Skeletal muscle cell (primary cell): ENCODE measurements at places on chromosomes 6 and 20.

- DNase-seq = no peak
These were observed 671.5 kb downstream of the DHX35 start for GRCh38 chr20:39633689-39634088.

DNA sequence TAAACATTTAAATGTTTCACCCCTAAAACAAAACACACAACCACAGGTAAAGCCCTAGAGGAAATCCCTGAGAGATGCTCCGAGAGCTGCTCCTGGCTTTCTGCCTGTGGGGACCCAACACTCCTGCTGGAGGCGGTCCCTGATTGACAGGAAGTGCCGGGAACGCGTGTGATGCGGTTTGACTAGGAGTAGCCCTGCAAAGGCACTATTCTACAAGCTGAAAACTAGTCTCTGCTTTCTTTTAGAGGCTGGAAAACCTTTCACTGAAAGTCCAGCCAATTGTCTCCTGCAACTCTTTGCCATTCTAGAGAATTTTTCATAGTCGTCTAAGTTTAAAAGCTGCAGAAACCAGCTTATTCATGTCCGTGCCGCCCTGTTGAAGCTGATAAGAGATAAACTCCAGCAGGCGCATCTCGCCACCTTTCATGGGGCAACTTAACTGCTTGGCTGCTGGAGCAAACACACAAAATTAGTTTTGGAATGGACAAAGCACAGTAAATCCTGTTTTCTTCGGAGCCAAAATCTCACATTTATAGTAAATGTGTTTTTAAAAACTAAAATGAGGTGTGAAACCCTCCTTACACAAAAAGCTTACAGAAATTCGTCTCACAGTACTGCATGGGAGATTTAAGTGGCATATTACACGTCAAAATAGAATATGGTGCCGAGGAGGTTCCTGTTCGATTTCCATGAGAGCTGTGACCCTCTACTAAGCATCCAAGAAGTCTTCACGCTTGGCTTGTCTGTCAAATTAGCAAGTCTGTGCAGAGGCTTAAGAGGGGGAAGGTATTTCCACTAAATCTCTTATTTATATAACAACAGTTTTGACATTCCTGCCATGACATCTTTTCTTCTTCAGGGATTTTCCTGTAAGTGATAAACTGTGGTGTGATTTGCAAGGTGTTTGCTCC lies 46.9 kb downstream of the DACT2 start:
- DNase-seq = no peak

GRCh38 chr6:38213251-38213658 lies 393.7 kb downstream of the ZFAND3 start:
- DNase-seq = no peak

DNA sequence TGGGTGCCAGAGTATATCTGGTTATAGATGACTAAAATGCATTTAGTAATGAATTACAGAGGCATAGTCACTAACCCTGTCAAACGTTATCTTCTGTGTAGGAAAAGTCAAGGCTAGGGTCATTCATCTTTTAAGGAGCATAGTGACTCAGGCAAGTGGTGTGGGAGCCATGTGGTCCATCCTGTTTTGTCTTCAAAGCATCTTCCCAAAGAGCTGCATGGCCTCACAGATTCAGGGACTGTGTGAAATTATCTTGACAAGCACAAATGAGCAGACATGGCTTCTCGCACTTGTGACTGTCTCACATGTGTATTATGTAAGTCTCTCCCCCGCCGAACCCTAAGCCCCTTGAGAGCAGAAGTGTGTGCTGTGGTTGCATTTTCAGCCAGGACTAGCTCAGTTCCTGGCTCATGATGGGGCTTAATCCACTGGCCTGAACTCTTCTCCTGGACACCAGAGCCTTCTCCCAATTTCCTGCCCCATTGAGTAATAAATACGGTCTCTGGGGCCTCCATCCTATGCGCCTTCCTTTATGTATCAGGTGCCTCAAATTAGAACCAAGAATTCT lies 769.1 kb downstream of the QKI start:
- no peak for DNase-seq

- no peak for DNase-seq
These were observed 106.3 kb upstream of the NXT1 start for GRCh38 chr20:23244156-23244915.

GRCh38 chr6:131281471-131282270 lies 146.4 kb downstream of the AKAP7 start:
- DNase-seq = peak; percentile 19

DNA sequence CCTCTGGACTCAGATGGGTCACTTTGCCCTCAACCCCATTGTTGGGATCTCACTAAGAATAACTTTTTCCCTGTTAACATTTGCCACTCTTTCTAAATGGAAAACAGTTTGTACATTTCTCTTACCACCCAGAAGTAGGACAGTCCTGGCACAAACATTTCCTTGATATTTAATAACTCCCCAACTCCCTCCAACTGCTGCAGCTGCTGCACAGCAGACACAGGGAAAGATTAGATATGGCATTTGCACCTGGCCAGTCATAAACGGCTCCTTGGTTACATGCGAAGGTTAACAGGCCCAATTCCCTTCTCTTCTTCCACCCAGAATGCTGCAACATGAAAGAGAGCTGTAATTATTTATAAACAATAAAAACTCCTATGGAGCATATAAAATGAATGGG lies 55.9 kb upstream of the SOX4 start:
- DNase-seq = no peak

DNA sequence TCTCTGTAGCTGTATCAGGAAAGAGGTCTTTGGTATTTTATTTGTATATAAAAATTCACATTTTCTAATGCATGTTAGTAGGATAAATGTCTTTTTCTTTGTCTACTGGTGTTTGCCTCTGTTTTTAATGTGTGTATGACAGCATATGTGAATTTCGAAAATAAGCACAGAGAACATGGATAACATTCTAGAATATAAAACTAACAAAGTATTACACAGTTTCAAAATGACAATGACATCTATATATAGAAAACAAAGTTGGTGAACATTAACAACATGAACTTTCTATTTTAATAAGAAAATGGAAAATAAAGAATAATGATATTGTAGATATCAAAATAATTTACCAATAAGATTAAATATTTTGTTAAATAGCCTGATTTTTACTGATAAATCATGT lies 608.0 kb downstream of the COL12A1 start:
- DNase-seq = no peak
